CMK (cell line): ENCODE measurements at places on chromosomes 1 and 21.

- no peak for DNase-seq
Observed at GRCh38 chr1:213032651-213033050, 17.0 kb upstream of the ANGEL2 start.

DNA sequence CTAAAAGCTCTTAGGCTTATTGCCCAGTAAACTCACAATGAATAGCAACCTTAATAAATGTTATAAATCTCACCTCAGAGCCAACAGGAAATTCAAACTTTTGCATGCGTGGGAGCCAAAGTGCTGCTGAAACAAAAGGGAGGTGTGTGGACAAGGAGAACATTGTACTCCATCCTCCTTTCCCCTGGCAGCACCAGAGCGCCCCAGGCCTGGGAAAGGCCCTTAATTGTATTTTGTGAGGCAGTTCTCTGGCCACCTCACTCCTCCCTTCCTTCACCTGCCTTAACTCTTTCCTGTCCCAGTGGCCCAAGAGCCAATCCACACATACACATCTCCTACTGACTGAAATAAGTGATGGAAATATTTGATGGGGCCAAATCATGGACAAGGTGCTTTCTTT lies 648.5 kb downstream of the LMO4 start:
- DNase-seq, result no peak

DNA sequence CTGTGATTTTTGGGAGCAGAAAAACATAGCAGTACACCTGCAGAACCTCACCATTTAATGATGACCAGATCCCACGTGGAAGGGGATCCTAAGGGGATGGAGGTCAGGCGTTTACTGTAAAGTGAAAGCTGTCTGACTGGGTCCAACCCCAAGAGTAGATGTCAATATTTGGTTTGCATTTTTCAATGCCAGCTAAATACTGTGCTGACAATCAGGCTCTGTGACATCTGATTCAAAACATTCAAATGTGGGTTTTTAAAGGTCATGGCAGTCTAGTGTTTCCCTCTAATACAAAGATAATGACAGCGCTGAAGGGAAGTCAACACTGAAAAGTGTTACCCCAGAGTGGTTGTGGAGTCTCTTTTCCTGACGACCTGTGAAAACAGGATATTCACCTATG lies 68.1 kb downstream of the SPAG17 start:
- no peak for DNase-seq

DNA sequence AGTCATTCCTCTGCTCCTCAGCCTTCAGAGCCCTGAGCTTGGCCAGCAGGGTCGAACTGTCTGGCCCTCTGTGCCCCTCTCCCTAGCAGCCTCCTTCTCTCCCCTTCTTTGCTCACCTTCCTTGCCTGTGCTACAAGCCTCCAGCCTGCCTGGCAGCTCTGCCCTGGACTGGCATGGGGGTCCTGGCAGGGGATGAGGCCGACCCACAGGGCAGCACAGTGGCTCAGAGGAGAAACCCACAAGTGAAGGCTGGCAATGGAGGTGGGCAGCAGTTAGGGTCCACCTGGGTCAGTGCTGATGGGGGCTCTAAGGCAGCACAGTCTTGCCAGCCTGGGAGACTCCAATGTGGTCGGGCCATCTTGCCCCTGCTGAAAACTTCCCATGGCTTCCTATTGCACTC lies 274.2 kb downstream of the GRIK3 start:
- no peak for DNase-seq

GRCh38 chr1:158644449-158644848 lies 39.4 kb downstream of the OR10Z1 start:
- DNase-seq, result no peak

DNA sequence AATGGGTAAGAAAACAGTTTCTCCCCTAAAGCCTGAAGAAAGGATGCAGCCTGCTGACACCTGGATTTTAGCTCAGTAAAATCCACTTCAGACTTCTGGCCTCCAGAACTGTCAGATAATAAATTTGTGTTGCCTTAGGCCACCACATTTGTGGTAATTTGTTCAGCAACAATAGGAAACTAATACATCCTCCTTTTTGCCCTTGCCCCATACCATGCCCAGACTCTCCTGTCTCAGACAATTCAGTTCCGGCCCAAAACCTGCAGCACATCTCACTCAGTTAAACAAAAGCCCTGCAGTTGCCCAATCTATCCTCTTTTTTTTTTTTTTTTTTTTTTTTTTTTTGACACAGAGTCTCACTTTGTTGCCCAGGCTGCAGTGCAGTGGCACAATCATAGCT lies 25.8 kb downstream of the SMIM12 start:
- no peak for DNase-seq

DNA sequence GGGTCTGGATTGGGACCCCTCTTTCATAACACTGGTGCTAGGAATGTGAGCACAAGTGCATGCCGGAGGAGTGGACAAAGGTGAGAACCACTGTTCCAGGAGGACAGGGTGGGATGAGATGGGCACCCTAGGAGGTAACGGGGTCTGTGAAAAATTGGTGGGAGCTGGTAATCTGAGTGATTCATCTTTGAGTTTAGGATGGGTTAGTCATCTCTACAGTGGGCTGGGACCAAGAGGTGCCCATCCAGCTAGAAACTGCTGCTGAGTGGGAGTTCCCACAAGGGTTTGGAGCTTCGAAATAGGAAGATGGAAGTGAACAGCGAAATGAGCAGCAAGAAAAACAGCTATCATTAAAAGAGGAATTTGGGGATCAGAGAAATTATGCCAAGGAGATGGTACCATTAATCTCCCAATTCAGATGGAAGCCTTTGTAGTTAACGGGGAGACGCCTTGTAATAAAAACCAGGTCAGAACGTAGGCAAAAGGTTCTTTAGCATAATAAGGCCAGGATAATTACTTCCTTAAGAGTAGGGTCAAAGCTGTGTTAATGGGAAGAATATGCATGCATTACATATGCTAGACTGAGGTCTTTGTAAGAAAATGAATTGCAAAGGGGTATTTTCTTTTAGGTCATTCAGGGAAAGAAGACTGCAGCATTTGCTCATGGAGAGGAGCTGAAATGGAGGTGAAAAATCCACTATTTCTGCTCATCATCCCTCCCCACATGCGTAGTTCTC lies 55.5 kb downstream of the OLFML3 start:
- no peak for DNase-seq
